CD4-positive, alpha-beta T cell treated with Interleukin-4 for 1 hour (primary cell): ENCODE measurements at places on chromosomes 4 and X.
A peak's percentile ranks its signal among the peaks of the same experiment; 100 is the strongest.

- no peak for DNase-seq
Measured at GRCh38 chrX:103608306-103608963, 672 bp downstream of the TCEAL3 start.

DNA sequence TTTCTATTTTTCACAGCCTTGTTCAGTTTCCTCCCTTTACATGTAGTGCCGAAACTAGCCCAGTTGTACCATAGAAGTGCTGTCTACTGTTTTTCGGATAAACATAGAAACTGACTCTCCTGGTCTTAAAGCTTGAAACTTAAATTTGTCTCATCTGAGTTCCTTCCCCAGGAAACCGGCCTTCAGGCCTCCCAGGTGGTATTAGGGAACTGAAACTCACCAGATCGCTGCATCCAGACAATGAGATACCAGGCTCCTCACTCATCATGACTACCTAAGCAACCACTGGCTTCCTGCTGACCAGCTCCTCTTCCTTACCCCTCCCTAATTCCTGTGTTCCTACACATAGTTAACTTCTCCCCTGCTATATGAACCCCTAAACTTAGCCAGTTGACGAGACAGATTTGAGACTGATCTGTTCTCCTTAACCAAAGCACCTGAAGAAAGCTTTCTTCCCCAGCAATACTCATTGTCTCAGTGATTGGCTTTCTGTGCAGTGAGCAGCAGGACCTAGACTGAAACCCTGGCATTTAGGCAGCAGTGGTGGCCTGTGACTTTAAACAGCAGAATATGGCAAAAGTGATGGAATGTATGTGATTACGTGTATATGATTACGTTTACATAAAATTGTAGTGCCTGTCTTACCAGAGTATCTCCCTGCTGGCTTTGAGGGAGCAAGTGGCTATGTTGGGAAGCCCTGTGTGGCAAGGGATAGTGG, 959.1 kb upstream of the LCORL start:
- no peak for DNase-seq

DNA sequence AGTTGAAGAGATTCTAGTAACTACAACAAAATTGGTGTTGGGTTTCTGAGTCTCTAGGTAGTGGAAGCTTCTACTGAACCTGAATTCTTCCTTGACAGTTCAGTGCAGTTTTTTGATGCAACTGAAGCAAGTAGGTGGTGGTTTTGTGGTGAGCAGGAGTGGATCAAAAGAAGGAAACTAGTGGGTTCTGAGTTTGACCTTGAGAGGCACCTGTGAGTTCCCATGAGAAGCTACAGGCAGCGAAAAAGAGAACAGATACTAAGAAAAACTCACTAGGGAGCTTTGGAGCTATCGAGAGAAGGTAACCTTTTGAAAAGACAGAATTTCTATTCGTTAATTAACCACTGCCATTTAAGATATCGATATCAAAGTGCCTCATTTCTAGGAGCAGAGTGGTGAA, 145.2 kb downstream of the PDHA2 start:
- DNase-seq = no peak

- no peak for DNase-seq
Measured at GRCh38 chr4:1576304-1576960, 107.7 kb downstream of the FAM53A start.

DNA sequence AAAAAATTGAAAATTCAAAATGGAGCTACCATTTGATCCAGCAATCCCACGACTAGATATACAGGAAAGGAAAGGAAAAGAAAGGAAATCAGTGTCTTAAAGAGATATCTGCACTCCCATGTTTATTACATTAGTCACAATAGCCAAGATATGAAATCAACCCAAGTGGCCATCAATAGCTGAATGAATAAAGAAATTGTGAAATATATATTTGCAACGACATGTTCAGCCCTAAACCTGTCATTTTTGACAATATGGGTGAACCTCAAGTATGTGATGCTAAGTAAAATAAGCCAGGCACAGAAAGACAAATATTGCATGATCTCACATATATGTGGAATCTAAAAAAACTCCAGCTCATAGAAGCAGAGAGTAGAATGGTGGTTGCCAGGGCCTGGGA, 155.1 kb downstream of the ANXA5 start:
- no peak for DNase-seq

DNA sequence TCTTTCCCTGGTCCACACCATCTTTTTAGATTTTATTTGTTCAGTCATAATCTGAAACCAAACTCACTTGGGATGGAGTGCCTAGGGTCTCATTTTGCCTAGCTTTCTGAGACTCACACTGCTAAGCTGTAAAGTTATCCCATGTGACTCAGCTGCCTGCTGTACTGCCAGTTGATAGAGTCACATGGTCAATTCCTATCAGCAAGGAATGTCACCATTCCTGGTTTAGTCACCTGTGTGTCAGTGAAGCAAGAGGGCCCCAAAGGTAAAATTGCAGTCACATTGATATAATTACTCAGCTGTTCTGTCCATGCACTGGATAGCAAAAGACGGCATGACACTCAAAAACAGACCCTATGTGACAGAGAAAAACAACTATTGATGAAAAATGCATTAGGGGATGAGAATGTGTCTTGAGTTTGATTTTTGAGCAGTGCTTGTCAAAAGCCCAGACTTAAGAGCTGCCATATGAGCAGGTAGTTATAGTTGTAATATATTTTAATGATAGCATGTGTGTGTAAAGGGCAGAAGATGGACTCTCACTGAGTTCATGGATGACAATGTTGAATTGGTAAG, 413.2 kb downstream of the PPARGC1A start:
- no peak for DNase-seq

GRCh38 chr4:5157791-5158770, 106.8 kb downstream of the STK32B start:
- no peak for DNase-seq

DNA sequence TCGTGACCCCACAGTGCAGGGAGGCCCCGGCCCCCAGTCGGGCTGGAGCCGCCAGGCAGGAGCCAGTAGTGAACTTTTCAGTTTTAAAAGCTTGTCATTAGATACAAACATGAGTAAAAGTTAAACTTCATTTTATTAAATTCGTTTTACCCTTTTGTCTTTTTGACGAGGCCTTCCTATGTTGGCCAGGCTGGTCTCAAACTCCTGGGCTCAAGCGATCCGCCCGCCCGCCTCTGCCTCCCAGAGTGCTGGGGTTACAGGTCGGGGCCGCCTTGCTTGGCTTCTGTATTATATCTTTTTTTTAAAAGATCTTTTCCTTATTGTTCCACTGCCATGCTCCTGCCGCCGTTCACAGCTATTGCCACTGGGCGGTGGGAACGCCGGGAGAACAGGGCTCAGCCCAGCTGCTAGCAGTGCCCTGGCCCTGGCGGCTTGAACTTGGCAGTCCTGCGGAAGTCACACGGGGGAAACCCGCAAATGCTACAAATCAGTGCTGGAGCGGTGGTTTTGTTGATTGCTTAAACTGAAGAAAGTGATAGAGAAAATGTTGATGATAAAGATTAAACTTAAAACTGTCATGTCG, 968 bp upstream of the NELFA start:
- DNase-seq = peak; percentile 68
